ENCODE measurements at places on chromosomes 12 and 14. TPM values are rescaled to one million over a fixed set of nuclear protein-coding genes. Genes with fewer than 3 reads are reported as not detected.

DNA sequence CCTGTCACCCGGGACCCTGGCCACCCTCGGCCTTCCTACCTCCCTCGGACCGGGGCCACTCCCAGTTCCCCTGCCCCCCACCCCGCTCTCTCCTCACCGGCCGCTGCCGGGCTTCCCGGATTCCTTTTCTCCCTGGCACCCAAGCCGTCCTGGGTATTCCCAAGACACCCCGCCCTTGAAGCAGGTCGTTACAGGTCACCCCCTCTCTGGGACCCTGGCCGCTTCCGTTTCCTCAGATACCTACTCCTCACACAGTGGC is 493 bp downstream of the NUMB start:
- DNase-seq = no peak

DNA sequence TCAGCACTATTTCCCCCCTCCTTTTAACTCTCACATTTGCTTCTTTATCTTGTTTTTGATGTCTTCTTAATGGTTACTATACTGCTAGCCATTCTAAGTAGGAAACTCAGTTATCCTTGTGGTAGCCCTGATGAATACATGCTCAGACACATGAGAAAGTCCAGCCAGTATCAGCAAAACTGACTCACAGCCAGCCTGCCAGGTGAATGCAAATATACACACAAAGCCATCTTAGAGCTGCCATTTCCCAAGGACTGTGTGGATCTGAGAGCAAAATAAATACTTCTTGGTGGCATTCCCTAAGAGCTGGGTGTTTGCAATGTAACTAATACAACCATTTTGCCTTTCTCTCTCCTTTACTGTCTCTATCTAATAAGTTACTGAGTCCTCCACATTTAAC is 455.2 kb downstream of the CCER1 start:
- DNase-seq = no peak

GRCh38 chr12:52878507-52879393 is 26.1 kb downstream of the KRT8 start:
- no peak for DNase-seq

DNA sequence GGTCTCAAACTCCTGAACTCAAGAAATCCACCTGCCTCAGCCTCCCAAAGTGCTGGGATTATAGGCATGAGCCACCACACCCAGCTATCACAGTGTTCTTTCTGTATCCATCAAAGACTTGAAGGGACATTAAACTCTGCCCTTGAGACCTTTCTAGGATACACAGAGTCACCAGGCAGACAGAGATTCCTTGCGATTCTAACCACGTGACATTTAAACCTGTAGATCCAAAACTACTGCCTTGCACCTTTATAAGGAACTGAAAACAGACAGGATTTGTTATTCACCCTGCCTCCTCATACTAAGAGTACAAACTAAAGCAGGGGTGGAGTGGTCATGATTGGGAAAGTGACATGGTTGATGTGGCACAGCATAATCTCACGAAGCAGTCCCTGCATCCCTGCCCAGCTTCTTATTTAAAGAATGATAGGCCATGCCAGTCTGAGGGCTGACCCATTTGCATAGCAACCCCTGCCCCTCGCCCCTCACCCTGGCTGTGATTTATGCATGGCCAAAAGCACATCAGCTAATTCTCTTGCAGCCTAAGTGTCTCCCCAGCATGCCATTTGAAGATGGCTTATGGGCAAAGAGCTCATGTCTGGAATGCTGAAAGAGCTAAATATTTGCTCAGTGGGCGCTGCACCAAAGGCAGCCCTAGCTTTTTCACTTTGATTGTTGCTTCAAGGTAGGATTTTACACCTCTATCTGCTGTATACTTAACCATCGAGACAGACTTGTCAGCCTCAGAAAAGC is 43.2 kb upstream of the MYBPC1 start:
- no peak for DNase-seq

- peak; percentile 15 for DNase-seq
These were observed 12.4 kb downstream of the TMEM120B start for GRCh38 chr12:121724925-121725324.

GRCh38 chr14:101950100-101950499 is 14.3 kb upstream of the DYNC1H1 start:
- DNase-seq = no peak

DNA sequence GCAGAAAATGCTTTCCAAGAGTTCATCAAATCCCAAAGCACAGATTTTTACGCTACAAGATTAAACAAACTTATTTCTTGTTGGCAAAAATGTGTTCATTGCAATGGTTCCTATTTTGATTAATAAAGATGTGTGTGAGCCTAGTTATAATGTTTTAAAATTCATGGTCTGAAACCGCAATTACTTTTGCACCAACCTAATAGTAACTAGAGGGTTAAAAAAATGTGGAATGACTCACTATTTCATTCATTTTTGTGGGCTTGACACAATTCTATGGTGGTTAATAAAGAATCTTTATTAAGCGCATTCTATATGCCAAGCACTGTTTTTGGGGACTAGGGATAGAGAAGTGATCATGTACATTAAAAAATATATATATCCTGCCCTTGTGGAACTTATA is 38.6 kb upstream of the METAP2 start:
- no peak for DNase-seq

DNA sequence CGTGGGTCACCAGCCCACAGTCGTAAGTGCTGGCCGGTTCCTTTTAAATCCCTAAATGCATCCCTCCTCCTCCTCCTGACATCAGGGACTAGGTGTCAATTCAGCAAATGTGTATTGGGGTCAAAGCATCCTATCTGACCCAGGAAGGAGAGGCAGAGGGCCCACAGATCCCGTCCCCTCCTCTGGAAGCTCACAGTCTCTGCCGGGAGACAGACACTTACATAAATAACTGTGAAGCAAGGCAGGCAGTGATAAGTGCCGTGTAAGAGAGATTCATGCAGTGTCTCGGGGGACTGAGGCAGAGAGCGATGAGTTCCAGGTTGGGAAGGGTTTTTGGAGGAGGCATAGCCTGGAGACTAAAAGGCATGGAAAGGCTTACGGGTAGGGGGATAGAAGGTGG is 44.1 kb downstream of the HRK start:
- no peak for DNase-seq

GRCh38 chr12:114998750-114999128 is 314.8 kb upstream of the TBX3 start:
- DNase-seq = no peak

DNA sequence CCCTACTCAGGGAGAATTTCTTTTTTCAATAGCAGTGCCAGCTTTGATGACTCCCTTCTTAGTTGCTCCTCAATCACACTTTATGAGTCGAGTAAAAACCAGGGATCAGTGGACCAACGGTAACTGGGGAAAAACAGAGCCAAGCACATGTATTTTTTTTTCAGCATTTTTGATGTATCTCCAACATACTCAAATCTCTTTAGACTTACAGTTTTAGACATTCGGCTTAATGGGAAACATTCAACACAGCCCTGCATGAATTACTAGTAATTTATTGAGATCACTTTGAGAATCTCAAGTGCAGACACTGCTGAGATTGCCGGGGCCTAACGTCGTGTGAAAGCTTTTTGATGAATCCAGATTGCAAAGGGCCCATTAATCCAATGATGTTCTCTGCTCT is 306.7 kb downstream of the NUAK1 start:
- DNase-seq = no peak

DNA sequence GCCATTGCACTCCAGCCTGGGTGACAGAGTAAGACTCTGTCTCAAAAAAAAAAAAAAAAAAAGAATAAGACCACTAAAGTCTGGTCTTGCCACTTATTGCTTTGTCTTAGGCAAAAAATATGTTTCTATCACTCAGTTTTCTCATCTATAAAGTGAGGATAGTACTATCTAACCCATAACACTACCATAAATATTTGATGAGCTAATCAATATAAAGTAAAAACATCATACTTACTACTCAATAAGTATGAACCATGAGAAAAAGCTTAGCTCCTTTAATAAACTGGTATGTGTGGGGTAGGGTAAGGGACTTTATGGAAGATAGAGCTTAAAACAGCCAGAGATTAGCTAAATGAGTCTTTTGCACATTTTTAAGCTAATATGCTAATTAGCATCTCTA is 85.5 kb downstream of the GXYLT1 start:
- DNase-seq = no peak

DNA sequence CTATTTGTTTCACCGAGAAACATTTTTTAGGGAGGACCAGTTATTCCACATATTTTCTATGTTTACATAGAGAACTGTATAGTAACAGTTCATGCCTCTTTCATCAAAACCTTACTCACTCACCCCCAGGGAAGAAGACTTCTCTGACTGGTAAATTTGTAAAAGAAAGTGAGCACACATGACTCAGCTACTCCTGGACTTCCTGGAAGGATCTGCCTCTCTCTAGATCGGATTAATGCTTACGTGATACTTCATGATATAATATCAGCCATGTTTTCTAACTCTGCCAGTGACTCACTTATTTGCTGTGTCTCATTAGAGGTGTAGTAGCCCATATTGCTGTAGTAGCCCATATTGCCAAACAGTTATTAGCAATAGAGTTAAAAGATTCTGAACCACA is 494.3 kb upstream of the ATXN7L3B start:
- DNase-seq = no peak

GRCh38 chr12:5592310-5592709 is 160.4 kb downstream of the NTF3 start:
- DNase-seq = no peak

GRCh38 chr12:96136725-96137378 is 57.3 kb upstream of the ELK3 start:
- peak; percentile 73 for DNase-seq

DNA sequence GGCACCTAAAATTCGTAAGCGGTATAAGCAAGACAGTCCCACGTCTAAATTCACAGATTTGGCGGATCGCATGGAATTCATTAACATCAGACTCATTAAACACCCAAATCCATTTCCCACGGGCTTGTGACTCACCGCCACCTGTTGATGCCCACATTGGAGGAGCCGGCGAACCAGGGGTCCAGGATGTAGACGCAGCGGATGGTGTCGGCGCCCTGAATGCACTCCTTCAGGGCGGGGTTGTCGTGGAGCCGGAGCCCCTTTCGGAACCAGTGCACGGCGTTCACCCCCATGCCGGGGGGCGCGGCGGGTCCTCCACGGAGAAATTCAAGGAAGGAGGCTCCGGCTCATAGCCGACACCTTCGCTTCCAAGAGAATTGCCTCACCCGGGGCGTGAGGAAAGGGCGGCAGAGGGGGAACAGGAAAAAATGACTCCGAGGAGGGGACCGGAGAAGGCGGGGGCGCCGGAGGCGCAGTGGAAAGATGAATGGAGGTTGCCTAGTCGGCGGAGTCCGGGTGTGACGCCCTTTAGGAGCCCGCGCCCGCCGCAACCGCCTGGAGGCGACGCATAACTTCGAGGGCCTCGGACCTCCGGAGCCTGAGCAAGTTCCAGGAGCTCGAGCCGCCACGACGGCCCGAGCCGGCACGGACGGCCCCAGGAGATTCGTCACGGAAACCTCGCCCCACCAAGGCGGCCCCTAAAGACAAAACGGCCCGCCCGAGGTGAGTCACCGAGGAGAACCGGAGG is 506 bp downstream of the CRY1 start:
- peak; percentile 85 for DNase-seq

GRCh38 chr12:95484524-95484923 is 10.6 kb downstream of the METAP2 start:
- DNase-seq = peak; percentile 30

DNA sequence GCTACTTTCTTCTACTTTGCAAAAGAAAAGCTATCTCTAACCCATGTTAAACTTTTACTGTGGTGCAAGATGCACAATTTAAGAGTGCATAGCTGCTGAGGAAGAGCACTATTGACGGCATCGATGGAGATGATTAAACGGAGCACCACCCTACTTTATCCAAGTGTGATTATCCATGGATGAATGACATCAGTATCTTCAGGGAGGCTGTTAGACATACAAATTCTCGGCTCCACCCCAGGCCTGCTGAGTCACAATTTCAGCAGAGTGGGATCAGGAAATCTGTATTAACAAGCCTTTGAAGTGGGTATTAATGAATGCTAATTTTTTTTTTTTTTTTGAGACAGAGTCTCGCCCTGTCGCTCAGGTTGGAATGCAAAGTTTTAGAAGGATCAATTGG is 16.2 kb downstream of the SLC2A14 start:
- DNase-seq = no peak

DNA sequence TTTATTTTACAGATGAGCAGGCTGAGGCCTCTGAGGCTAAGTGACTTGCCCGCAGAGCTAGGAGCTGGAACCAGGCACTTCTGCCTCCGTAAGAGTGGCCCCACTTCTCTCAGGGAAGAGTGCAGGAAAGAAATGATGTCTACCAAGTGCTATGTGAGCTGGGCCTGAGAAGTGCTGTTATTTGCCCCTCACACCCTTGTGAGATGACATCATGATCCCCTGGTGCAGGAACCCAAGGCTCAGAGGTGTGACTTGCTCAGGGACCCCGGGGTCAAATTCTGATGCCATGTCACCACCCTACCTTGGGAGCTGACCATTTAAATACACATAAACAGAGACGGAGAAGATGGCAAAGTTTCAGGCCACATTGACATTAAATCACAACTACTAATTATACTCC is 63.7 kb upstream of the DDX11 start:
- DNase-seq = no peak

GRCh38 chr14:36516719-36517241 is 3.3 kb downstream of the NKX2-1 start:
- no peak for DNase-seq

- no peak for DNase-seq
These were observed 593.7 kb downstream of the TMEM121 start for GRCh38 chr14:106120101-106120500.

GRCh38 chr14:60245380-60246177 is 3.4 kb upstream of the PPM1A start:
- no peak for DNase-seq

- no peak for DNase-seq
These were observed 118.7 kb downstream of the BRMS1L start for GRCh38 chr14:35944847-35945246.

DNA sequence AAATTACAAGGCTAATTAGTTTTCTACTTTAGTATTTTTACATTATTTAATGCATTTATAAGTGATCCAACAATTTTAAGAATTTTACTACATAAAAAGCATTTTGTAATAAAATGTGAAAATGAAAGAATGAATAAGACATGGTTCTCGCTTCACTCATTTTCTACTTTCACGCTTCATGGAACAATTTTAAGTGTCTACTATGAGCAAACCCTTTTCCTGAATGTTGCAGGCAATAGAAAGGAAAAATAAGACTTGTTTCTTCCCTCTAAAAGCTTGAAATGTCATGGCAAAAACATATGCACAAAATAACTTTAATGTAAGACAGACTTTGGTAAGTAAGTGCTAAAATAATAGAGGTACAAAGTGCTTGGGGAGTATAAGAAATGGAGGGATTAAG is 205.7 kb upstream of the HMGA2 start:
- no peak for DNase-seq

GRCh38 chr12:66808606-66809005 is 129.7 kb upstream of the GRIP1 start:
- DNase-seq = no peak

Gene NEUROD4
- not detected for total RNA-seq

Gene BMP4
- total RNA-seq = 17.8 TPM

Gene ARG2
- 39.7 TPM for total RNA-seq

Gene MYRFL
- not detected for total RNA-seq

Gene AMN
- total RNA-seq = 0.13 TPM

Gene LIN52
- total RNA-seq = 10.6 TPM

Gene LRP1-AS
- not detected for total RNA-seq

Gene STAC3
- total RNA-seq = 0.13 TPM

Gene GZMH
- total RNA-seq = not detected

Gene VWF
- total RNA-seq = 467 TPM

Gene CLBA1
- 5.1 TPM for total RNA-seq

All from dermis microvascular lymphatic vessel endothelial cell (primary cell).